ENCODE measurements at places on chromosomes 1 and 21.

- no peak for DNase-seq
These were observed 178.1 kb upstream of the RUNX1 start for GRCh38 chr21:35226968-35227744.

GRCh38 chr21:46182548-46183336 is 1.5 kb downstream of the SPATC1L start:
- no peak for DNase-seq

GRCh38 chr1:43952731-43953346 is 6.1 kb downstream of the IPO13 start:
- peak; percentile 96 for DNase-seq

GRCh38 chr1:16189921-16190621 is 22.4 kb downstream of the ARHGEF19 start:
- DNase-seq: peak; percentile 63

DNA sequence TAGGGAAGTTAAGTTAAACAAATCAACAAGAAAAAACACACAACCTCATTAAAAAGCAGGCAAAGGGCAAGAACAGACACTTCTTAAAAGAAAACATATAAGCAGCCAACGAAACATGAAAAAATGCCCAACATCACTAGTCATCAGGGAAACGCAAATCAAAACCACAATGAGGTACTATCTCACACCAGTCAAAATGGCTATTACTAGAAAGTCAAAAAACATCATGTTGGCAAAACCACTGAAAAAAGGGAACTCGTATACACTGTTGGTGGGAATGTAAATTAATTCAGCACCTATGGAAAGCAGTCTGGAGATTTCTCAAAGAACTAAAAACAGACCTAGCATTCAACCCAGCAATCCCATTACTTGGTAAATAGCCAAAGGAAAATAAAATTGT is 51.1 kb downstream of the HSF2BP start:
- DNase-seq: no peak

DNA sequence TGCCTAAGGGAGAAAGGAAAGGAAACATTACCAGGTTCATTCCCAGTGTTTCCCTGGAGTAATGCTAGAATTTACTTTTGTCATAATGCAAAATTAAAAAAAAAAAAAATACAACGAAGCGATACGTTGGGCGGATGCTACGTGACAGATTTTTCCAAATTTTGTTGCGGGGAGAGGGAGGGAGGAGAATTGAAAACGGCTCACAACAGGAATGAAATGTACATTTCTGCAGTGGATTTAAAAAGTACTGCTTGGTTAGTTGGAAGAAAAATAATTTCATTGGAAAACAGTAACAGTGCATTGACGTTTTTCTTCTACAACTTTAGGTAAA is 157.5 kb downstream of the RUNX1 start:
- DNase-seq: no peak

DNA sequence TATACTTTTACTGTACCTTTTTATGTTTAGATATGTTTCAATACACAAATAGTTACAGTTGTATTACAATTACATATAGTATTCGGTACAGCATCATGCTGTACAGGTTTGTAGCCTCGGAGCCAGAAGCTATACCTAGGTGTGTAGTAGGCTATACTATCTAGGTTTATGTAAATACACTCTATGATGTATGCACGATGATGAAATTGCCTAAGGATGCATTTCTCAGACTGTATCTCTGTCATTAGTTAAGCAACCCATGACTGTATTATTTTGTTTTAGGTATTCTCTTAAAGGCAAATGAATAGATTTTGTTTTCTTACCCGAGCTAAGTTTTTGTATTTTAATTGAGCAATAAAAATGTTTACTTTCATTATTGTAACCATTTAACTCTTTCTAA is 56.4 kb downstream of the SPATA17 start:
- DNase-seq: peak; percentile 13

DNA sequence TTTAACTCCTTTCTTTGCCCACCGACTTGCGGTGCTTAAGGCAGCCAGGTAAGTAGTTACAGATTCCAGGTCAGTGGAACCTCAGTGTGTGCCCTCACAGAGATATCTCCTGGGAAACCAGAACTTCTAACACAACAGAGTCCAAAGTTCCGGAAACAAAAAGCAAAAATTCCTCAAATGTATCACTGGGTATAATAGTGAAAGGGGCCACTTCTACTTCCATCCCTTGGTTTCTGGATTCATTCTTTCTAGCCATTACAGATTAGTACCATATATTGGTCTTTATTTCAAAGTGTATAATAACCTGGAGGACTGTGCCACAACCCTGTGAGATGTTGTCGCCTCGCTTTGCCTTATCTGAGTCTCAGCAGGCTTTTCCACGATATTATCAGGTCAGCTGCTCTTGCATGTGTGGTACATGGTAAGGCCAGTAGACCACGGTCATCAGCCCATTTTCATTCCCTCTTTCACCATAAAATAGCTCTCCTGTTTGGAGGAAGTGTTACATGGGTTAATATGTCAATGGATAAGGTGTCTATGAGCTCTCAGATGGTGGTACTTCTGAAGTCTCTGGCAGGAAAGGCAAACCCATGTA is 14.9 kb upstream of the VASH2 start:
- no peak for DNase-seq

GRCh38 chr21:43865540-43866259 is 677 bp downstream of the AGPAT3 start:
- peak; percentile 75 for DNase-seq

DNA sequence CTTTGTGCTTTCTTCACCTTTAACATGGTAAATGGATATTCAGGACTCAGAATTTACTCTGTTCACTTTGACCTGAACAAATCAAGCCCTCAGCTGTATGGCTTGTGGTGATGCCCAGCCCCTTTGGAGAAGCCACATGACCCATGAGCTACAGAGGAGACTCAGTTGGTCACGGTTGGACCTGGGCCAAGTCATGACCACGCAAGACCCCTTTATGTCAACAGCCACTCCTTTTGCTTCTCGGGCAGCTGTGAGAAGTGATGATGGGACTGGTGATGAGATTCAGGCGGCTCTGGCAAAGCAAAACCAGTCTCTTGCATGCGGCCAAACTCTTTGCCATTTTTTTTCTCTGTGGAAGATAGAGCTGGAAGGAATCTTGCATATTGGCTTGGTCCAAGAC is 96.5 kb upstream of the AJAP1 start:
- DNase-seq: no peak

DNA sequence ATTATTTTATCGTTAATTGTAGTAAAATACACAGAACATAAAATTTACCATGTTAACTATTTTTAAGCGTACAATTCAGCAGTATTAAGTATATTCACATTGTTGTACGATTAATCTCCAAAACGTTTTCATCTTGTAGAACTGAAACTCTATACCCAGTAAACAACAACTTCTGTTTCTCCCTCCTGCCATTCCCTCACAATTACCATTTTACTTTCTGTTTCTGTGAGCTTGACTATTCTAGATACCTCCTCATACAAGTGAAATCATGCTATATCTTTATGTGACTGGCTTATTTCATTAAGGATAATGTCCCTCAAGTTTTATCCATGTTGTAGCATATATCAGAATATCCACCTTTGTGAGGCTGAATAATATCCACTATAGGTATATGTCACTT is 156.8 kb downstream of the ST6GALNAC3 start:
- DNase-seq: no peak

DNA sequence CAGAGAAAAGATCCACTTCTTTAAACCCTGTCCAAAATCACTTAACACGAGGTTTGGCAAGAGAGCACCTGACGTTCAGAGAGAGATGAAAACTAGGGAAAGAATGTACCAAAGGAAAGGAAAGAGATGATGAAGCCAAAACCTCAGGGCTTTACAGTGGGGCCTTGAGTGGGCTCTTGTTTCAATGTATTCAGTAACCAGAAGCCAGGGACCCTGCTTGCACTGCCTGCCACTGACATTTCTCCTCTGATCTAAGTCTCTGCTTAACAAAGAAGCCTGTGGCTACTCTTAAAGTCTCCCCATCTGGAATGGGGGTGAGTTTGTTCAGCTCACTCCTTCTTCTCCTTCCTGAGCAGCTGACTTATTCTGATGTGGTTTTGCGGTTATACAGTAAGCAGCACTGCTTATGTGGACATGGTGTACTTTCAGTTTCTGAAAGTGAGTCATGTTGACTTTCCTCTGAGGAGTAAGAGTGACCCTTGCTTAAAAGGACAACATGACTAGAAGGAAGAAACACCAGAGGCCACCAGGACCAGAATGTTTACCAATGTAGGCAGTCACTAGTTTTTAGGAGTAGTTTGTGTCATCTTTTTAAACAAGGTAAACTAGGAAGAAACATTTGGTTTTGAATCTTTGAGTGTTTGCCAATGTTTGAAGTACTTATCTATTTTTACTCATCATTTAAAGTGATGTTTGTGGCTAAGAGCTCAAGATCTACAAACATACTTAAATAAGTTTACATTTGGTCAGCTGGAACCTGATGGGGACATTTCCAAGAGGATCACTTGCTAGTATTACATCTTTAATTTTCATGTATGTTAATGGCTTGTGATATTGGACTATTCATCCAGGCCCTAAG is 87.4 kb downstream of the FASLG start:
- no peak for DNase-seq

DNA sequence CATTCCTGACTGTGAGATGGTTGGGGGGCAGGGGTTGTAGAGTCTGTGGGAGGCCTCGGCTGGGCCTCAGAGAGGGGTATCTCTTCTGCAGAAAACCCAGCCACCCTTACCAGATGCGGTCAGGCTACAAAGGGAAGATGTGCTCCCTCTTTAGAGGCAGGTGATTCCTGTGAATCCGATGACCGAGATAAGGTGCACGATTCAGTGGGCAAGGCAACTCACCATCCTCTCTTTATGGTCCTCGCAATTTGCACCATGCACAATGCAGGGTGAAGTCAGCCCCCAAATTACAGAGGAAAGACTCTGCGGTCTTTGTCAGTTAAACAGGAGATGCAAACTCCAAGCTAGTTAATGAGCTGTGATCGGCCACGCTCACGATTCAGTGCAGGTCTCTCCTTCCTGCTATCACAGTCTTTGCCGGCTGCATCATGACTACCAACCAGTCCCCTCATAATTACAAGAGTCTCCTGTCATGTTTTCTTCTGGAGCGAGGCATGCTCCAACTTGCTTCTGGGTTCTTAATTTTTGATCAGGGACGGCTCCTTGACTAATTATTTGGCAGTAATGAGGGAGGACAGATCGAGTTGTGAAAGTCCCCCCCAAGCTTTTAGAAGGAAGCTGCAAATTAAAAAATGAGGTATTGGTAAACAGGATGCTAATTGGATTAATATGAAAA is 12.5 kb downstream of the TP73 start:
- DNase-seq: peak; percentile 51

GRCh38 chr1:214824763-214825162 is 221.8 kb downstream of the CENPF start:
- no peak for DNase-seq

DNA sequence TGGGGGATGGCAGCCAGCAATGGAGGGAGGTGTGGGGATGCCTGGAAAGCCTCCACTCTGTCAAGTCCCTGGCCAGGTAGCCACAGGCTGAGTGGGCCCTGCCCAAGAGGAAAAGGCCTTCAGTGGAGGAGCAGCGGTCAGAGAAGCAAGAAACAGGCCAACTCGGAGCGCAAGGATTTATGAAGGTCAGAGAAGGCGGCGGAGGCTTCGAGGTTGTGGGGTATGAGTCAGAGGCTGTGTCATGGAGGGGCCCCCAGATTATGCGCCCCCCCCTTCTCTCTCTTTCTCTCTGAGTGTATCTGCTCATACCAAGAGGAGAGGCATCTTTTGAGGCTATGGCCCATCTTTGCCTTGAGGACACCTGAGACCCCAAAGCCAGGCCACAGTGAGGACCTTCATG is 99.5 kb downstream of the CASZ1 start:
- no peak for DNase-seq

DNA sequence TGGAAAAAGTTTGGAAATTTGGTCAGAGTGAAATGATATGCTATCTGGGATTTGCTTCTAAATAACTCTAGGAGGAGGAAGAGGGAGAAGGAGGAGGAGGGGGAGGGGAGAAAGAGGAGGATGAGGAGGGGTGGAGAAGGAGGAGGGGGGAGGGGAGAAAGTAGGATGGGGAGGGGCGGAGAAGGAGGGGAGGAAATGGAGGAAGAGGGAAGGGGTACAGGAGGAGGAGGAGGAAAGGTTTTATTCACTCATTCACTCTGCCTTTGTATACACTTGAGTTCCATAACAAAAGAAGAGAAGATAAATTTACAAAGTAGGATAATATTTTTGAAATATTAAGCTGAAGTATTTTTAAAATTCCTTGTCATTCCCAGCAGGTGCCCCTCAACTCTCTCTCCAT is 6.3 kb upstream of the VPS26C start:
- peak; percentile 18 for DNase-seq

Measured in NCI-H69 (cell line).